ENCODE measurements at places on chromosomes 6 and 20. TPM values are rescaled to one million over a fixed set of nuclear protein-coding genes. Genes with fewer than 3 reads are reported as not detected.

The SLC17A1 gene
- not detected for total RNA-seq

The HMGA1 gene
- 2,459 TPM for total RNA-seq

The BPI gene
- not detected for total RNA-seq

The SNX9 gene
- total RNA-seq = 42.5 TPM

The SIRPB2 gene
- total RNA-seq = not detected

The AKAP12 gene
- 1,220 TPM for total RNA-seq

The HLA-DQA1 gene
- 0.86 TPM for total RNA-seq

The UQCC2 gene
- total RNA-seq = 95.1 TPM

The SRMS gene
- 3.2 TPM for total RNA-seq

The EPPIN gene
- total RNA-seq = not detected

The OXT gene
- not detected for total RNA-seq

The NKAIN2 gene
- total RNA-seq = not detected

The CRISP3 gene
- not detected for total RNA-seq

DNA sequence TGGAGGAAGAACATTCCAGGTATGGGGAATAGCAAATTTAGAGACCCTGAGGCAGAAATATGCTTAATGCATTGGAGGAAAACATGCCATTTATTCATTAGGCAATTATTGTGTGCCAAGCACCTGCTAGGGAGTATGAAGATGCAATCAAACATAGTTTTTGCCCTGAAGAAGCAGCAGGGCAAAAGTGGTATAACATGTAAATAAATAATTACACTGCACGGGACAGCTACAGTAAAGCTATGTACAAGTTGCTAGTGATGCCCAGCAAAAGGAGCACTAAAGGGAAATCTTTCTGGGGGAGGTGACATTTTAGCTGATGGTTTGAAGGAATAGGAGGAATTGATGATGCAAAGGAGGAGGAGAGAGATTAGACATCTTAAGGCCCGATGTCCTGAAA is 624 bp upstream of the TJAP1 start:
- no peak overlapping the region for H3K27ac ChIP-seq
- peak overlapping the region; percentile 66 for H3K4me3 ChIP-seq
- peaks cover 10% of the 10 kb centered on the region for H3K4me1 ChIP-seq
- no peaks in the 10 kb centered on the region for H3K36me3 ChIP-seq
- H3K27me3 ChIP-seq = no peaks in the 10 kb centered on the region

DNA sequence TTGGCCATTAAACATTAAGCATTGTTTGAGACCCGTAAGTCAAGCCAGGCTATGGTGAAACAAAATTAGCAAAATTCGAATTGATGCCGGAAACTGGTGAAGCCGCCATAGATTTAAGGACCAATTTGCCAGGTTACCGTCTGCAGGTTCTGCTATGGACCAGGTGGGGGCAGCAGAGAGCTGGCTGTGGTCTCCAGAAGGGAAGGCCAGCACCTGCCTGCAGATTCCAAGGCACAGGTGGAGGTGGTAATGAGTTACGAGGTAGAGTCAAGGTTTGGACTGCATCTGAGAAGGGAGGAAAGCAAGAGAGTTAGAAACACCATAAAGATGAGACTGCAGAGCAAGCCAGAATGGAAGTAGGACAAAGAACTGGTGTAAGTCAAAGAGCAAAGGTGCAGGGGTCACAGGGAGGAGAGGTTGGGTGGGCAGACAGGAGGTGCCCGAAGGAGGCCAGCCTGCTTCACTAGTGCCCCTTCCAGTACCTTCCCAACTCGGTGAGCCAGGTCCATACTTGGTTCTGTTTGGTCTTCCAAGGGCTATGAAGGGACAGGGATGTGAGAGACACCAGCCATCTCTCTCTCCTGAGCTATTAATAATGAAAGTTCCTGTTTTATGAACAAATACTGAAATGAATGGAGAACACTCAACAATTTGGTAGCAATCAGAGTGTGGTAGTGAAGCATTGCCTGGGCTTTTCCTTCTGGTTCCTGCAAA is 131.6 kb upstream of the ESR1 start:
- no peak overlapping the region for H3K27ac ChIP-seq
- no peaks in the 10 kb centered on the region for H3K4me1 ChIP-seq
- H3K27me3 ChIP-seq = no peaks in the 10 kb centered on the region
- H3K36me3 ChIP-seq = no peaks in the 10 kb centered on the region
- DNase-seq = peak; percentile 57

- no peak overlapping the region for H3K27ac ChIP-seq
- no peaks in the 10 kb centered on the region for H3K36me3 ChIP-seq
- no peaks in the 10 kb centered on the region for H3K27me3 ChIP-seq
- no peak overlapping the region for H3K4me3 ChIP-seq
- no peaks in the 10 kb centered on the region for H3K4me1 ChIP-seq
These were observed 341.2 kb downstream of the ADGRB3 start for GRCh38 chr6:68976260-68976659.

DNA sequence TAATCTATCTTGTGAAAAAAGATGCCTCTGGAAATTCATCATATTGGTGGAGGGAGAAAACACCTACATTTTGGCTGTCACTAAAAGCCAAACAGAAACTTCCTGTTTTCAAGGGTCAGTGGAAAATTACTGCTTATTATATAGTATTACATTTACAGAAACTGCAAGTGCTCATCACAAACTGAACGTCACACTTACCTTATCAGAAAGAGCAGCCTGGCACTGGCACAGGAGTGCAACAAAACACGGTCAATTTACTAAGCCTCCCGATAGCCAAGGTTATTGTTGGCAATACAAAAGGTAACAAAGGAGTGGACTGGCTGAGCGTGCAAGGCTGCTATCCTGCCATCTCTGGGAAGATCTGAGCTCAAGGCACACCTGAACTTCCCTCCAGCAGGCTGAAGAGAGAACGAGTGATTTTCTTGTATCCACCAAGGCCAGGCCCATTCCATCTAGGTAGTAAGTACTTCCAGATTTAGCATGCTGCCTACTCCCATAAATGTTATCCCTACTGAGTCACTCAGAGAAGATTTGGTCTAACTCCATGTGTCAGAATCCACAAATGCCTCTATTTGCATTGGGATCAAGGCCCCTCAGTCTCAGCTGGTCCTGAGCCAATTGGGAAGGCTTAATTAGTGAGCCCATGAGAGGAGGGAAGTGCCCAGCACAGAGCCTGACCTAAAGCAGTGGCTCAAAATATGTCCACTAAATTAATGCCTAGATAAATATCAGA is 399.8 kb downstream of the BTBD9 start:
- H3K4me1 ChIP-seq = peaks cover 8% of the 10 kb centered on the region
- no peaks in the 10 kb centered on the region for H3K36me3 ChIP-seq
- H3K27me3 ChIP-seq = no peaks in the 10 kb centered on the region
- no peak for DNase-seq
- H3K27ac ChIP-seq = no peak overlapping the region

GRCh38 chr20:56730003-56730402 is 100.9 kb downstream of the TFAP2C start:
- no peak overlapping the region for H3K4me3 ChIP-seq
- no peaks in the 10 kb centered on the region for H3K4me1 ChIP-seq
- no peak overlapping the region for H3K27ac ChIP-seq
- DNase-seq = no peak
- H3K27me3 ChIP-seq = no peaks in the 10 kb centered on the region
- no peaks in the 10 kb centered on the region for H3K36me3 ChIP-seq

DNA sequence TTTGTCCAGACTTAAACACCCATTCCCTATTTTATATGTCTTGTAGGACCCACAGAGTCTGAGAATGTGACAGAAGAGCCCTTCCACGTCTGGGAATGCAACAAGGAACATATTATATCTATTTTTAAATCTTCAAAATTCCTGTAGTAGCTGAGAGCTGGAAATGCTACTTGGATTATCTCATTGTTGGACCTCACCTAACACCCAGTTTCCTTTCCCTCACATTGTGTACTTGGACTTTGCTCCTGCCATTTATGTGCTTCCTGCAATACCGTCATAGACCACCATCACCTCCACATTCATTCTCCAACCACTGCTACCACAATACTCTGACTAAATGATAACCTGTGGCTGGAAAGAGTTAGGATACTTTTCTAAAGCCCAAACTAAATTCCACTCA is 335.4 kb downstream of the COL12A1 start:
- no peak overlapping the region for H3K27ac ChIP-seq
- no peaks in the 10 kb centered on the region for H3K27me3 ChIP-seq
- DNase-seq = peak; percentile 7
- H3K36me3 ChIP-seq = no peaks in the 10 kb centered on the region

- H3K4me1 ChIP-seq = no peaks in the 10 kb centered on the region
- no peak overlapping the region for H3K27ac ChIP-seq
- no peak for DNase-seq
These were observed 184.2 kb upstream of the BMP2 start for GRCh38 chr20:6583134-6583738.

DNA sequence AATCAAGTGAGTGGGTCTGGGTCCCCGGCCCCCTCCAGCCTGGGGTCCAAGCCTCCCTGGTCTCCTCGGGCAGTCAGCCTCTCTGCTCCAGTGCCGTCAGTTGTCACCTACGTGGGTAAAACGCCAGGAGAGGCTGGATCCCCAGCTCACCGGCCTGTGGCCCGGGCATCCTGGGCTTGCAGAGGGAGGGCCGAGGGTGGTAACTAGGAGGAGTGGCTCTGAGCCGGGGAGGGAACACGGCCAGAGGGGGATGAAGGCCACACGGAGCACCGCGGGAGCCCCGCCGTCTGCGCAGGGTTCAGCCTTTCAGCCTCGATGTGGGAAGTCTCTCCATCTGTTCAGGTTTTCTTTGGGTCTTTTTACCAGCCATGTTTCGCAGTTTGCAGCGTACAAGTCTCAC is 29.5 kb upstream of the BHLHE23 start:
- DNase-seq = no peak
- H3K4me3 ChIP-seq = no peak overlapping the region
- peaks cover 19% of the 10 kb centered on the region for H3K27me3 ChIP-seq
- no peaks in the 10 kb centered on the region for H3K4me1 ChIP-seq
- no peak overlapping the region for H3K27ac ChIP-seq

DNA sequence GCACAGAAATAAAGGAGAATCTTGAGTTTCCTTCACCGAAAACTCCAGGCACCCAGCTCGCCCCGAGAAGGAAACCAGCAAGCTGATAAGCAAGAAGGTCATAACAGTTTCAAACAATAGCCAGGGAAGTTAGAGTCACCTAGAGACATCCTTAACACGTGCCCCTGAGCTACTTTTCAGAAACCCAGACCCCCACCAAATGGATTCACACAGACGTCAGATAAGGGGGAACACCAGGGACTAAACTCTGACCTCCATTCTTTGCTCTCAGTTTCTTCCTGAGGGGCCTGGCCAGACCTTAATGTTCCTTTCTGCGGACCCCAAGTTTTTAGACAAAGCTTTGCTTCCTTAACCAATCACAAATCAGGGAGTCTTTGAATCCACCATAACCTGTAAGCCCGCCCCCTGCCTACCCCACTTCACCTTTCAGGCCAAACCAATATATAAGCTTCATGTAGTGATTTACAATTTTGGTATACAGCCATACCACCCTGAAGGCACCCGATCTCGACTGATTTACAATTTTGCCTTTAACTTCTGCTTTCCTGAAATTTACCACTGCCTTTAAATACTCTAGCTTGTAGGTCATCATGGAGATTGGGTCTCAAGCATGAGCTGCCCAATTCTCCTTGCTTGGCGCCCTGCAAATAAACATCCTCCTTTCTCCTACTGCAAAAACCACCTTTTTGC is 11.7 kb downstream of the SOD2 start:
- H3K36me3 ChIP-seq = peaks cover 17% of the 10 kb centered on the region
- H3K4me1 ChIP-seq = no peaks in the 10 kb centered on the region
- no peaks in the 10 kb centered on the region for H3K27me3 ChIP-seq
- no peak overlapping the region for H3K27ac ChIP-seq
- no peak for DNase-seq
- no peak overlapping the region for H3K4me3 ChIP-seq

- H3K27ac ChIP-seq = peak overlapping the region; percentile 85
- H3K27me3 ChIP-seq = no peaks in the 10 kb centered on the region
- peak overlapping the region; percentile 72 for H3K4me3 ChIP-seq
- peaks cover 7% of the 10 kb centered on the region for H3K36me3 ChIP-seq
- DNase-seq = no peak
- H3K4me1 ChIP-seq = peaks cover 9% of the 10 kb centered on the region
These were observed 822 bp downstream of the RAB22A start for GRCh38 chr20:58310291-58310782.

GRCh38 chr6:160022793-160023192 is 53.9 kb downstream of the IGF2R start:
- DNase-seq = no peak
- no peak overlapping the region for H3K4me3 ChIP-seq
- no peaks in the 10 kb centered on the region for H3K27me3 ChIP-seq
- no peaks in the 10 kb centered on the region for H3K4me1 ChIP-seq

- no peak overlapping the region for H3K4me3 ChIP-seq
- no peak overlapping the region for H3K27ac ChIP-seq
- DNase-seq = no peak
- H3K36me3 ChIP-seq = no peaks in the 10 kb centered on the region
- no peaks in the 10 kb centered on the region for H3K27me3 ChIP-seq
These were observed 109.9 kb downstream of the PSMB1 start for GRCh38 chr6:170443151-170443662.

- H3K36me3 ChIP-seq = no peaks in the 10 kb centered on the region
- H3K4me3 ChIP-seq = no peak overlapping the region
- H3K27me3 ChIP-seq = no peaks in the 10 kb centered on the region
- H3K4me1 ChIP-seq = 0 out of 2 replicates have a peak, but pooled peaks cover 4% of the 10 kb centered on the region
These were observed 47.6 kb upstream of the REV3L start for GRCh38 chr6:111530667-111531066.

DNA sequence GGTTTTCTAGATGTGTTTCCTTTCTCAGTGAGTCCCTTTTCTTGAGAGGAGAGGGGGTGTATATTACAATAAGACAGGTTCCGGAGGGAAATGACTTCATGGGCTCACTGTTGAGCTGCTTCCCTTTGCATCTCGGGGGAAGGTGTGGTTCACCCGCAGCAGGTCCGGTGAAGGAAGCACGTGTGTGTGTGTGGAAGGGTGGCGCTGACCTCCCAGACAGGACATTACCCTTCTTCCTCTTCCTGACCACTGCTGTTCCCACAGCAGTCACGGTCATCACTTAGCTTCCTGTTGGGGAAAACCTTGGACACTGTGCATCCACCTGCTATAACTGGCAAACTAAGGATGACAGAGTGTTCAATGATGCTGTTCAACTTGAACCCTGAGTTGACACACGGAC is 83.6 kb downstream of the PLEKHG1 start:
- H3K36me3 ChIP-seq = no peaks in the 10 kb centered on the region
- H3K27me3 ChIP-seq = no peaks in the 10 kb centered on the region
- H3K4me1 ChIP-seq = no peaks in the 10 kb centered on the region
- no peak for DNase-seq
- H3K27ac ChIP-seq = no peak overlapping the region

DNA sequence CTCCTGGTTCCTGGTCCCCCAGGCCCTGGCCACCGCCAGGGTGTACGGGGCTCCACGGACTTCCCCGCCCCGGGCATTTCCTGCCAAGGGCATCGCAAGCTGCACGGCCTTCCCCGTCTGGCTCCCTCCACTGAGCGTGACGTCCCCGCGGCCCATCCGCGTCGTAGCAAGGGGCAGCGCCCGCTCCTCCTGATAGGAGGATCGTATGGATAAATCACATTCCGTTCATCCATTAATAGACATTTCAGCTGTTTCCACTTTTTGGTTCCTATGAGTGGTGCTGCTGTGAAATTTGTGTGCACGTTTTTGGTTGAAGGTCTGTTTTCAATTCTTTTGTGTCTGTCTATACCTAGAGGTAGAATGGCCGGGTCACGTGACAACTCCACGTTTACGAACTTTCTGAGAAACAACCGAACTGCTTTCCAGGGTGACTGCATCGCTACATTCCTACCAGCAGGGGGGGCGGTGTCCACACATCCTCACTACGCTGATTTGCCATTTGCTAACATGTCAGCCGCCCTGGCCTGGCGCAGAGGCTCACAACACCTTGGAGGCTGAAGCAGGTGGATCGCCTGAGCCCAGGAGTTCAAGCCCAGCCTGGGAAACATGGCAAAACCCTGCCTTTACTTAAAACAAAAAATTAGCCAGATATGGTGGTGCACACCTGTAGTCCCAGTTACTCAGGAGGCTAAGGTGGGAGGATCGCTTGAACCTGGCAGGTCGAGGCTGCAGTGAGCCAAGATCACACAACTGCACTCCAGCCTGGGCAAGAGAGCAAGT is 37.7 kb downstream of the KCNQ2 start:
- H3K36me3 ChIP-seq = no peaks in the 10 kb centered on the region
- peak overlapping the region; percentile 6 for H3K27ac ChIP-seq
- peak; percentile 63 for DNase-seq
